ENCODE measurements at places on chromosomes 1 and 21.

- no peak for DNase-seq
Measured at GRCh38 chr1:63912643-63913042, 138.8 kb downstream of the ROR1 start.

GRCh38 chr1:228853637-228854036 lies 118.4 kb downstream of the RHOU start:
- no peak for DNase-seq

- no peak for DNase-seq
Measured at GRCh38 chr1:224539971-224540370, 76.1 kb upstream of the CNIH3 start.

DNA sequence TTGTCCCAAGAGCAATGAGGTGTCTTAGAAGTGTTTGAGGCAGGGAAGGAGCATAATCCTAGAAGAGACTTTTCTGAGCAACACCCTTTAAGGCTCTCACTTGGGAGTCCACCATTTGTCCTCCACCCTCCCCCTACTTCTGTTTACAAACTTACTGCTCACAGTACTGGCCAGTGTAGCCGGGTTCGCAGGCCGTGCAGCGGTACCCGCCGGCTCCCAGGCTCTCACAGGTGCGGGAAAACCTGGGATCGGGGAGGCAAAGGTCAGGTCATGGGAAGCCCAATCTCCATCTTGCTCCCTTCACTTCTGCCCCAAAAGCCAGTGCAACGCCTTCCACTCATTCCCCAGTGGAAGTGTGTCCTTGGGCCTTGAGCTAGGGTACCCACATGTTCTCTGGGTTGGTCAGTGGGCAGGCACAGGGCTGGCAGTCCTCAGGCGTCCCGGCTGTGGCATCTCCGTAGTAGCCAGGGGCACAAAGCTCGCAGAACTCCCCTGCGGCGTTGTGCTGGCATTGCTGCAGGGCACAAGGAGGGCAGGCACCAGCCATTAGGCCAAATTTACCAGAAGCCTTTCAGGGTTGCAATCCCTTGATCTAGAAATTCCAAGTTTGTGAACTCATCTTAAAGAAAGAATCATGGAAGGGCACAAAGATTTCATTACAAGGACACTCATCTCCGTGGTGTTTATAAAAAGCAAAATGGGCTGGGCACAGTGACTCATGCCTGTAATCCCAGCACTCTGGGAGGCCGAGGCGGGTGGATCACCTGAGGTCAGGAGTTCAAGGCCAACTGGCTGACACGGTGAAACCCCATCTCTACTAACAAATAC lies 49.8 kb downstream of the LDLRAD2 start:
- no peak for DNase-seq

GRCh38 chr1:92118826-92119225 lies 38.7 kb downstream of the BTBD8 start:
- no peak for DNase-seq
